ENCODE measurements at places on chromosomes 13 and 19.

GRCh38 chr13:109694972-109695371, 91.4 kb downstream of the IRS2 start:
- no peak for DNase-seq

DNA sequence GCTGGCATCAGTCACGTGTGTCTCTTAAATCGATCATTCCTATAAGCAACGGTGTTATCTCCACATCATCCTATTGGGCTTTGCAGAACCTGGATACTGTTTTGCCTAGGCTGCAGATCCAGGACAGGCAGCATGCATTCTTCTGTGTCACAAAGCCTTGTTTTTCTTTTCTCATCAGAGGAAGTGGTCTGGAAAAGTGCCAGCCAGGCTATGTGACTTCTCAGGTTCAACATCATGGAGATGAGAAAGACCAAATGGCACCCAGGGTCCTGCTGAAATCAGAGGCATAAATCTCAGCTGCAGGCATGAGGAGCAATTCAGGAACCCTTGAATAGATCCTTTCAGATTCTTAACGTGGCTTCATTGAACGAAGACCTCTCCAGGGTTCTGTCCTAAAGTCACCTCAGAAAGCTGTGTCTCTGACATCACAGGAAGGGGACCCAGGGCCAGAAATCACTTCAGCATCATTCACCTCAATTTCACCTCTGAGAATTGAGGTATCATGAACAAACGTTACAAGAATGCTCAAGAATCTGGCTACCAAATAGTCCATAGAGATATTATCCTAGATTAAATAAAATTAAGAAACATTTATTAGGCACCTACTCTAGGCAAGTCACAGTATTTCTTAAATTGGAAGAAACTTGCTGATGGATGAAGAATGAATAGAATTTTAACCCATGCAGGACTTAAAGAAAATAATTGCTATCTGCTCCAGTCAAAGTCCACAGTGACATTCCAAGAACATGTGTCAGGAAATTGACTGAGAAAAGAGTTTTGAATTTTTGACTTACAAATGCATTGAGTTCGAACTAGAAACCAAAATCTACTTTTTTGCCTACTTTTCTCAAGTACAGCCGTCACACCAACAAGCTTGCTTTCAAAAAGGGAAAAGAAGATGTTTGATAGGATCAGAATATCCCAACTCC, 124.1 kb downstream of the COG6 start:
- no peak for DNase-seq

- DNase-seq = no peak
These were observed 92.7 kb downstream of the NALCN start for GRCh38 chr13:101323601-101324000.

DNA sequence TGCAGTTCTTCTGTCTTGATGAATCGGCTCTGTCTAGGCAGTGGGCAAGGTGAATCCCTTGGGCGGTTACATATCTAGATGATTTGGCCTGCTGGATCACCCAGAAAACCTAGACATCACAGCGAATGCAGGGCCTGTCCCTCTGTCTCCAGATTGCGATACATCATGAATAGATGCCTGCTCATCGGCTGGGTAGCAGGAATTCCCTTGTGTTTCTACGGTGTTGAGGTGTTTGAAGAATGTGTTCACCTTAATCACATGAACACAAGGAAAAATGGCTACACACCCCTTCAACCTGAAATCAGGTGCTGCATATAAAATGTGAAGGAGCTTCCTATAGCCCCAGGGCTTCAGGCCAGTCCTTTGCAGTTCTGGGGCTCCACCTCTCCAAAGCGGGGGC, 281.2 kb downstream of the SHISA2 start:
- DNase-seq = no peak

DNA sequence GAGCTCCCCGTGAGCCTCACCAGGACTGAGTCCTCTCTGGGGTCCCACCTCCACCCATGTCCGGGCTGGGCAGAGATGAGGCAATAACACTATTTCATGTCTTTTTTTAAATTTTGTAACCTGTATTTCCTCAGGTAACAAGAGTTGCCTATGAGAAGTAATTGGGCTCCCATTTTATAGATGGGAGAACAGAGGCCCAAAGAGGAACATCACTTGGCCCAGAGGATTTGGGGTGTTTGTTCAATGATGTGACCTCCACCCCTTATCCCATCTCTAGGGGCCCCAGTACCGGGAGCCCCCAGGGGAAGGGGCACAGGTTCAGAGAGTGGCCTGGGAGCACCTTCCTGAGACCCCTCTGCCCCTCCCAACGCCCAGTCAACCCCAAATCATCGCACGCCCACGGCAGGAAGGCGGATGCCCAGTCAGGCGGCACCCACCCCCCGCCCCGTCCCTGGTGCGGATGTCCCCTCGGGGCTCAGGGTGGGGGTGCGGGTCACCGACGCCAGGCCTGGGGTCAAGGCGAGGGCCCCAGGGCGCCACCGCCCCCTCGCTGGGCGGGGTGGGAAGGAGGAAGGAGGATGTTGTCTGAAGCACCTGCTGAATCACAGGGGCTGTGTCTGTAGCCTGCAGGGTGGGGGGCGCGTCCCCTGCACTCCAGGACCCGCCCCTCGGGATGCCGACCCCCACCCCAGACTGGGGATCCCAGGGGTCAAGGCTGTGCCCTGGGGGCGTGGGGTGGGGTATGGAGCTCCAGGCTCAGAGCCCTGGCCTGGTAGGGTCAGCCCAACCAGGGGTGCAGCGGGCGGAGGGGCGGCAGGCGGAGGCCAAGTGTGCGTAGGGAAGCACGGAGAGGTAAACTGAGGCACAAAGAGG, 9.0 kb upstream of the CIRBP start:
- DNase-seq = no peak

DNA sequence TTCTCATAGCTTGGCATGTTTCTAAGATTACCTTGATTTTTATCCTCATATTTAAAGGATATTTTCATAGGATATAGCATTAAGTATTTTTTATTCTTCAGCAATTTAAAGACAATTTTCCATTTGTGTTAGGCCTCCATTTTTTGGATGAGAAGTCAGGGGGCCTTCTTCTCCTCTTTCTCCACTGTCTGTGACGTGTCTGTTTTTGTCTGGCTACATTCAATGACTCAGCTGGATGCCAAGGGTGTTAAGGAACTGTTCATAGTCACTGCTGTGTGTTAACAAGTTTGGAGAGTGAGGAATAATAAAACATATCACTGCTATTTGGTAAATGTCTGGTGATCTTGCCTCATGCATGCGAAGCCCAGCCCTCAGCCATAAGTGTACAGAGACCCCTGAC, 36.4 kb downstream of the ZNF582 start:
- no peak for DNase-seq

- DNase-seq = no peak
These were observed 37.9 kb upstream of the UBL3 start for GRCh38 chr13:29888306-29888705.

GRCh38 chr13:69704311-69704710, 403.3 kb upstream of the ATXN8OS start:
- no peak for DNase-seq

GRCh38 chr19:50402544-50403301, 16.0 kb upstream of the SPIB start:
- no peak for DNase-seq

GRCh38 chr13:20272104-20272503, 40.0 kb upstream of the GJB6 start:
- no peak for DNase-seq

DNA sequence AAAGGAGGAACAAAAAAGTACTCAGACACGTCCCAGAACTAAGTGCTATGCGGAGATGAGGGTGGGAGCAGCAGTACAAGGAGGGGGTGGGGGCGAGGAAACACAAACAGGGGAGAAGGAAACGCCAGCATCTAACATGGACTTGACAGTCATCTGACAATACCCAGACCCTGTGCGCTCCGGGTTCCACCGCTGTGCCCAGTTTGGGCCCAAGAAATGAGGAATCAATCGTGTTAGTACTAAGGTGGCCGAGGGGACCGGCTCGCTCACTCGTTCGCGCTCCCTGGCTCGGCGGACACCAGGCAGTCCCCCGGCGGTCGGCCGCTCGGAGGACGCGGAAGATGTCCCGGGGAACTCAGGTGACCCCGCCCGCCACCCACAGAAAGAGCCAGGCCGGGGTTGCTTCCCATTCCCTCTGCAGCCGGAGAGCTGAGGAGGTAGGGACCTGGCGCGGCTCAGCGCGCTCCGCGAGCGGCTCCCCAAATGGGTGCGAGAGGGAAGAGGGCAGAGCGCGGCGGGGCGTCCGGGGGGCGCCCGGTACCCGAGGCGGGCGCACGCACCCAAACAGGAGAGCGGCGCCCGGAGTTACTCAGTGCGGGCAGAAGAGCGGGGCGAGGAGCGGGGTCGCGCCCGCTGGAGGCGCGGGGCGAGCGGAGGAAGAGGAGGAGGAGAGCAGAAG, 616 bp downstream of the TSHZ3 start:
- DNase-seq = no peak

DNA sequence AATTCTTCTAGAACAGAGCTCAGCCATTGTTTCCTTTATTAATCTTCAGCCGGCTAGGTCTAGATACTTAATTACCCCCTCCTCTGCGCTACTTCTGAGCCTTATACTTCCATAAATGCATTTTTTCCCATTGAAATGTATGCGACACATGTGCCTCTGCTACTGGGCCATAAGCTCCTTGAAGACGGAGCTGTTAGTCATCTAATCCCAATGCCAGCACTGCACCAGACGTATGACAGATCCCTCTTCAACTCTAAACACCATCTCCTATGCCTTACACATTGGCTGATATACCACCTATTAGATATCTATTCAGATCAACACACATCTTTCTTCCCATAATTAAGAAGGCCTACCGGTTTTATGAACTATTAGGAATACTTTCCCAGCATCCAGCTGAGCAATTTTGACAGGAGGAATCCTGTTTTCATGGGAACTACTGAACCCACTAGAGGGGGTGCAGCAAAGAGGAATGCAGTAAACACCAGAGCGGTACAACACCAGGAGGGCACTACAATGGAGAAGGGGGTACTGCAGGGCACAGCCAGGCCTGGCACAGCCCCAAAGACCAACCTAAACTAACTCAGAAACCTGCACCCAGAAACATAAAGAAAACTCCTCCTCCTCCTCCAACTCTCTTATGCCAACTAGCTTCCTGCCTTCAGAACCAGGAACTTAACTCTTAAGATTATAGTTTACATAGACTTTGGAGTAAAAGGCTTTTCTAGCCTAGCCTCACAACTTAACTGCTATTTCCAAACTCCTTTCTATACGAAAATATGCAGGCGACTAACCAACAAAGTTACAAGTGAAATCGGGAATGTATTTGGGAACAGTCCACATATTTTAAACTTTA, 18.7 kb downstream of the STK24 start:
- no peak for DNase-seq

DNA sequence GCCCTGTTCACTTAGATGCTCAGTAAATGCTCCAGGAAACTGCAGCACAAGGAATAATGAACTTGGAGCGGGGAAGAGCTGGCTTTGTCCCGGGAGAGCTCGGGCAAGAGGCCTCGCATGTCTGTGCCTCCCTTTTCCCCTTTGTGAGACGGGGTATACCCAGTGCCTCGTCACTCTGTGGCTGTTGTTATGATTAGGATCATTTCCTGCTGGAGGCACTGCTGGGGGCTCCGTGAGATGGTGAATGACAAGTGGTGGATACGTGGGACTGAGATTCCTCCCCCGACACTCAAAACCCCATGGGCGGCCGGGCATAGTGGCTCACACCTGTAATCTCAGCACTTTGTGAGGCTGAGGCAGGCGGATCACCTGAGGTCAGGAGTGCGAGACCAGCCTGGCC, 1.1 kb upstream of the PLVAP start:
- DNase-seq = no peak

DNA sequence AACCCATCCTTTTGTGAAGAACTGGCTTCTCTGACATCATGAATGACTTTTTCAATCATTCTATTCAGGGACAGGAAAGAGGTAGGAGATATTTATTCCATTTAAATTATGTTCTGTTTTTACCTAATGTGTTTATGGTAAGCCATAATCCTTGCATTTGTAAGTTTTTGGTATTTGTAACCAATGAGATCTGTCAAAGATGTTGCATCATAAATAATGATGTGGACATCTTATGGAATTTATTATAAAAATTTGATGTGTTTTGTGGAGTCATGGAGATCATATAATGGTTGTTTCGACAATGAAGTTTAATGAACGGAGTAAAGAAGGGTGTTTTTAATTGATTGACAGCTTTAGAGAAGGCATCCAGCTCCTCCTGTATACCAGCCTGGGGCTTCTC, 67.6 kb downstream of the LMO7 start:
- no peak for DNase-seq

GRCh38 chr13:50149214-50149613, 134.0 kb downstream of the KCNRG start:
- no peak for DNase-seq

GRCh38 chr13:49319951-49320350, 72.2 kb downstream of the CDADC1 start:
- DNase-seq = no peak

DNA sequence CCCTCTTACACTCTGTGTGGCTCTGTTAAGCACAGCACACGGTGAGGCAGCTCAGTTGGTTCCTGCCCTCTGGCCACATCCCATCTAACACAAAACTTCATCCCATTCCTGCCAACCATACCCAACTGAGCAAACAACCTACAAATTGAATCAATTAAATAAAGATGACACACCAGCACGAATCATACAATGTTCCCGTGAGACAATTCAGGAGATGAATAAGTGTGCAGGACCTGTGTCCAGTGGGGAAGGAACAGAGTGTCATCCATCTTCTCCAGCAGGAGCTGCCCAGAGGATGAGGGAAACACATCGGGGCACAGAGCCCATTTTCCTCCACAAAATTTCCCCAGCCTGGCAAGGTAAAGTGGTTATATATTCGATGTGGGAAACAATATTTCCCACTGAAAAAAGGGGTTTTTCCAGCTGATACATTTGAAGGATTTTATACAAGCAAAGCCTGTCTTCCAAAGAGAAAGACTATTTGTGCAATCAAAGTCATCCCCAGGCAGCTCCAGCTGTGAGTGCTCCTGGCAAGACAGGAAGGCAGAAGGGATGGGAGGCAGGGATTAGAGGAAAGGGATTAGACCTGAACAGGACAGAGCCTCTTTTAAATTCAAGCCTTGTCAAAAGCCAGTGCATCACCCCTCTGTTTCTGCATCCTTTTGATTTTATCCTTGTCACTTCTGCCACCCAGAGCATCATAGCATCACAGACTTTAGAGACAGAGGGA, 240.2 kb downstream of the LHFPL6 start:
- no peak for DNase-seq

- DNase-seq = no peak
These were observed 30.3 kb upstream of the MIER2 start for GRCh38 chr19:374886-375235.

- no peak for DNase-seq
These were observed 13.1 kb downstream of the DNM2 start for GRCh38 chr19:10730932-10731331.

DNA sequence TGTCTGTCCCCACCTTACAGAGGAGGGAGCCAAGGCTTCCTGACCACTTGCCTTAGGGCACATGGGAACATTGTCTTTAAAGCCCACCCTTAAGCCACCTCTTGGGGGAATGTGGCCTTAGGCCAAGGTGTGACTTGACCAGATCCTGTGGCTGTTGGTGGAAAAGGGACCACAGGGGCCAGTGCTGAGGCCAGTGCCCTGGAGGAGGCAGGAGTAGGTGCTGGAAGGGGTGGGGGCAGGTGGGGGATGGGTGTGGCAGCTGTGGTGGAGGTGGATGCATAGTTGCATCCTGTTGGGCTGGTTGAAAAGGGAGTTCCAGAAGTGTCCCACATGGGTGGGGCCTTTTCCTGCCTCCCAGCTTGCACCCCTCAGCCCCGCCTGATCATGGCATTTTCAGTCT, 44.8 kb downstream of the DNM2 start:
- no peak for DNase-seq

Measured in NCI-H446 treated with DMSO at 0.1 percent for 48 hours (cell line).